ENCODE measurements at places on chromosomes 13 and 19. TPM values are rescaled to one million over a fixed set of nuclear protein-coding genes. Genes with fewer than 3 reads are reported as not detected.

Gene RBM42
- total RNA-seq: 43.0 TPM

Gene LPAR2
- total RNA-seq: 4.5 TPM

GRCh38 chr13:35826626-35827254 lies 304.4 kb downstream of the DCLK1 start:
- no peak for DNase-seq

- DNase-seq: no peak
Measured at GRCh38 chr19:5026706-5027273, 57.9 kb downstream of the KDM4B start.

GRCh38 chr13:49063011-49063410 lies 87.3 kb downstream of the FNDC3A start:
- no peak for DNase-seq

GRCh38 chr13:34303346-34303745 lies 485.4 kb downstream of the RFC3 start:
- DNase-seq: no peak

- DNase-seq: no peak
Measured at GRCh38 chr13:40255551-40255950, 410.9 kb downstream of the FOXO1 start.

Measured in ovary (tissue), 10 donors.